ENCODE measurements at places on chromosomes 13 and 19. TPM values are rescaled to one million over a fixed set of nuclear protein-coding genes. Genes with fewer than 3 reads are reported as not detected.

- no peak for DNase-seq
These were observed 15.9 kb upstream of the S1PR4 start for GRCh38 chr19:3162418-3163229.

Gene IRS2
- 4.2 TPM for total RNA-seq

- no peak for DNase-seq
These were observed 783 bp upstream of the ZNF587B start for GRCh38 chr19:57829316-57829715.

Gene COL5A3
- not detected for total RNA-seq

Gene CEACAM16
- not detected for total RNA-seq

Gene RETN
- total RNA-seq = not detected

DNA sequence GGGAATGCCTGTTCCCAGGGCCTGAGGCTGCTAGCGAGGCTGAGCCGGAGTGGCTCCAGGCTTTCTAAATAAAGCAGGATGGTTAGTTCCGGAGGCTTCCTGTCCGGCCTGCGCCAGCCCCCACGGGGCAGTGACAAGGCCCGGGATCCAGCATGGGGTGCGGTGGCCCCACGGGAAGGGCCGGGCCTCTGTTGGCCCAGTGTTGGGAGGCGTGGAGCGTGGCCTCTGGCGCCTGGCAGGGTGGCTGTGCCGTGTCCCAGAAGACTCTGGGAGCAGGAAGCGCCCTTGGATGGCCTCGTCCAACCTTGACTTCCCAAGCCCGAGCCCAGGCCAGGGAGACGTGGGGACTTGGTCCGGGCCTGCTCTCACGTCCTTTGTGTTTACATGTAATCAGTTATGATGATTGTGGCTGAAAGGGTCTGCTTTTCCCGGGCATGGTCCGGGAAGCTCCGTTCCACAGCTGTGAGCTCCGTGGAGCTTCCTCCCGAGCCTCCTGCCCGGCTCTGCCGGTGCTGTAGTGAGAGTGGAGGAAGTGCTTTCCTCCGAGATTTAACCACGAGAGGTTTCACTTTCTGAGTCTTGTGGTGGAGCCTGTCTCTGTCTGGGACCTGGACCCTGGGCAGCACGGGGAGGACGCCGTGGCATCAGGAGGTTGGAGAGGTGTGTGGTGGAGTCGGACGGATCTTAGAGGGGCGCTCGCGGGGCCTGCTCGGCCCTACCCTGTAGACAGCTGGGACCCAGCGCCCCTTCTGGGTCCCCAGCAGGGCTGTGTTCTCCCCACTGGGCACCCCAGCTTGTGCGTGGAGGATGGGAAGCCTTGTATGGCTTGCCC lies 4.6 kb downstream of the GNA11 start:
- DNase-seq = no peak

Gene LILRA5
- 1.9 TPM for total RNA-seq

GRCh38 chr19:17966550-17967256 lies at the start of gene KCNN1:
KCNN1 (plus strand) TSS chr19:17967107; CDS start chr19:17973889, 6,782 bp downstream.
- no peak for DNase-seq

Gene MBD3L2
- not detected for total RNA-seq

- no peak for DNase-seq
These were observed 369.7 kb upstream of the TSHZ3 start for GRCh38 chr19:31718898-31719297.

DNA sequence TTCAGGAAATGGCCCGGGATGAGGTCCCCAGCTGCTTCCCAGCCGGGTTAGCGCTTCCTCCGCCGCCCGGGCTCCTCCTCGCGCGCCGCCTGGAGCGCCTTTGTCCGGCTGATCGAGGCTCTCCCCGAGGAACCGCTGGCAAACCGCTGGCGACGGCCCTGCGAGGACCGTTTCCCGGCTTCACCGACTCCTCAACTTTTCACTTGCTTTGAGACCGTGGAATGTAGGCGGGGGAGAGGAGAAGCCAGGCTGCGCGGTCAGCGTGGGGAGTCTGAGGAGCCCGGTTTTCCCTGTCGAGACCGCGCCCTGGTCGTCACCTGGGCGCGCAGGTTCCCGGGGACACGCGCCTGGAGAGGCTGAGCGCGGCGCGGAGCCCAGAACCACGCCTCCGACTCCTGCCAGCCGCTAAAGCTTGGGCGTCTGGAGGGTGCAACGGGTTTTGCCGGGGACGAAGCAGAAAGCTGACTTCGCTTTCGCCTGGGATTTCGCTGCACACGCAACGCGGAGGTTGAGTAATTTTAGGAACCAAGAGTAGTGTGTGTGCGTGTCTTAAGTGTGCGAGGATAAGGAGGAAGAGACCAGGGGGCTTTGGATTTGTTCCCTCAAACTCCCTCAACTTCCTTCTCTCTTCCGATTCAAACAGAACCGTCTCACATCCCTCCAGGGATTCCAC lies 7.3 kb upstream of the DGKH start:
- DNase-seq = peak; percentile 35

GRCh38 chr19:54665530-54665929 lies 2.7 kb downstream of the LILRB4 start:
- DNase-seq = no peak

- no peak for DNase-seq
These were observed 12.3 kb downstream of the ATP7B start for GRCh38 chr13:51998723-51999509.

DNA sequence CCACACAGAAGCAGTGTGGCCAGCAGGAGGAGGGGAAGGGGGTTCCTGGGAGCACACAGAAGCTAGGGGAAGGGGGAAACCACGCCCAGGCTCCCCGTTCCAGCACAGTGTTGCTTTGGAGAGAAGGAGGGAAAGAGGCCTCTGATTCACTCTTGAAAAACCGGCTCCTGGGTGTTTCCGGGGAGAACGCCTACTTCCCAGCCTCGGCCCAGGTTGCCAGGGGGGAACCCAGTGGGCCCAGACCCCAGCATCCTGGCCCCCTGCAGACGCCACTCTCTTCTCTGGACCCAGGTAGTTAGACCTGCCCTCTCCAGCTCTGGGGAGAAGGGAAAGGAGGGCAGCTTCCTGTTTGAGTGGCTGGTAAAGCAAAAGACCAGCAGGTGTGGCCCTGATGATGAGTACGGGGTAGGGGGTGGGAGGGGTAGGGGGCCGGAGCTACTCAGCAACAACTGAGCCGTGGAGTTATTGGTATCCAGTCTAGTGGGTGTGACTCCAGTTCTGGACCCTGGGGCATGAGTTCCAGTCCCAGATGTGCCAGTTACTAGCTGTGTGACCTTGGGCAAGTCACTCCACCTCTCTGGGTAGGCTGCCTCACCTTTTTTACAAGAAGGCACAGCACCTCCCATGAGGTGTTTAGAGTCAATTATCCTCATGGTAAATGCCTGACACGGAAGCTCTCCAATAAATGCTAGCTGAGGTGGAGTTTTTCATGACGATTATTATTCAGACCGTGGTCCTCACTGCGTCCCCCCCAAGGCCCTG lies 836 bp downstream of the GIPC1 start:
- no peak for DNase-seq

DNA sequence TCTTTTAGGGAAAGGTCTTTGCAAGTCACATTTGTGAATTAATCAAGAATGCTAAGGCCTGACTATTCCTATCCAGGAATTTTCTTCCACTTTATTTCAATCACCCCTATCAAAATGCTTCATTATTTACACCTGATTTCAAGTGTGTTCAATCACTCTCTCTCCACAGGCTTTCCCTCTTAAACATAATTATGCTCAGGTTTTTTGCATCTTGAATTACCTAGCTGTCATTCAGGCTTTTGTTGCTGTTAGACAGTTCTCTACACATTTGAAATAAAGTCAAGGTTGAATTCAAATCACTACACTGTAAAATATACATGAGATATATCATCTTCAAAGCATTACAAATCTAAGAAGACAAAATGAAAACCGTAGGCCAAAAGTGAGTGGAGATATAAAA lies 941.3 kb upstream of the SLITRK1 start:
- DNase-seq = no peak

Gene CDC37
- total RNA-seq = 172 TPM

- DNase-seq = no peak
These were observed 8.2 kb upstream of the VWA8 start for GRCh38 chr13:41969072-41969471.

DNA sequence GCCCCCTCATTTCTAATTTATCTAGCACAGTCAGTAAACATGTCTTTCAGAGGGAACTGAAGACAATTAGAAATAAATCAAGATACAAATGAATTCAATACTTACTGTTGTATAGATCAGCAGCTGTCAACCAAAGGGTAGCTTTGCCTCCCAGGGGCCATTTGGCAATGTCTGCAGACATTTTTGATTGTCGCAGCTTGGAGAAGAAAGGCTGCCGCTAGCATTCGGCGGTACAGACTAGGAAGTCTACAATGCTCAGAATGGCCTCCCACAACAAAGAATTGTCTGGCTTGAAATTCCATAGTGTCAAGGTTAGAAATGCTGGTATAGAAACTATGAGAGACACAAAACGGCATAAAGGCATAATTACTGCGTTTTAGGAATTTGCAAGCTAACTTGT lies 91.6 kb downstream of the RGCC start:
- no peak for DNase-seq

Gene IL4I1
- 25.5 TPM for total RNA-seq

Gene ZIC5
- total RNA-seq = not detected

Gene SOX21
- not detected for total RNA-seq

DNA sequence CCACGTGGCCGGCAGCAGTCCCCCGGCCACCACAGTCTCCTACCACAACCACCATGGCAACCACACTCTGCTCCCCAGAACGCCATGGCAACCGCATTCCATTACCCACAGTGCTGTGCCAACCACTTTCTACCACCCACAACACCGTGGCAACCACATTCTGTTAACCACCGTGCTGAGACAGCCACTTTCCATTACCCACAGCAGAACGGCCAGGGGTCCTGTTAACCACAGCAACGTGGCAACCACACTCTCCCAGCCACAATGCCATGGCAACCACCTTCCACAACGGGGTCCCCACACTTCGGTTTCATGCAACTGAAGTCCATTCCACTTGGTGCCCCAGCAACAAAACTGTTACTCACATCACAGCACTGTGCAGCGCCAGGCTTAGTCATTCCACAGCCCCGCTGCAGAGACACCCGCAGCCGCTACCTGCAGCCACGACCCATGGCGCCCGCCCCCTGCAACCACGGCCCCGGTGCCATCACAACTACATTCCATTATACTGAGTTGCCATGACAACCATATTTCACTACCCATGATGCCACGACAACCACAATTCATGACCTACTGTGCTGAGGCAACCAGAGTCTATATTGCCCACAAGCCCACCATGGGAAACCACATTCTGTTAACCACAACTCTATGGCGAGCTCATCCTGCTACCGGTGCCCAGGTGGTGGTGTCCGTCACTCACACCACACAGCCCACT lies 10.0 kb downstream of the DPF1 start:
- peak; percentile 27 for DNase-seq

Measured in activated B cell treated with CpG ODN at 0.5 μM for 24 hours (primary cell).